Bone marrow (tissue), 2 donors: ENCODE measurements at places on chromosomes 5 and 9.

- no peak for DNase-seq
Measured at GRCh38 chr5:55991768-55992486, 2.8 kb downstream of the IL6ST start.

DNA sequence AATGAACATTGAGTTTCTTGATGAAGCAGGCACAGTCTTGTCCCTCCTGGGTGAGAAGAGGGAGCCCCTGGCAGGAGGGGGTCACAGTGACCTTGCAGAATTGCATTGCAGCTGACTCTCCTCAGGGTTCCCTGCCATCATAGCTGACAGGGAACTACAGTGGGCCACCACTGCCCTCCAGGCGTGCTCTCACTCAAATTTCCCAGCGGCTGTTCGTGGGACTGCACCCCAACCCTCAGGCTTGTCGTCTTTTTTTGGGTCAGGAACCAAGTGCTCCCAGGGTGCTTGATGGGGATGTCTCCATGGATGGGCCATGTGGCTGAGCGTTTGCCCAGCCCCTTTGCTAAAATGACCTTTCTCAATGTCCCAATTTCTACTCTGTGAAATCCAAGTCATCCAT, 215.8 kb downstream of the MELK start:
- no peak for DNase-seq

DNA sequence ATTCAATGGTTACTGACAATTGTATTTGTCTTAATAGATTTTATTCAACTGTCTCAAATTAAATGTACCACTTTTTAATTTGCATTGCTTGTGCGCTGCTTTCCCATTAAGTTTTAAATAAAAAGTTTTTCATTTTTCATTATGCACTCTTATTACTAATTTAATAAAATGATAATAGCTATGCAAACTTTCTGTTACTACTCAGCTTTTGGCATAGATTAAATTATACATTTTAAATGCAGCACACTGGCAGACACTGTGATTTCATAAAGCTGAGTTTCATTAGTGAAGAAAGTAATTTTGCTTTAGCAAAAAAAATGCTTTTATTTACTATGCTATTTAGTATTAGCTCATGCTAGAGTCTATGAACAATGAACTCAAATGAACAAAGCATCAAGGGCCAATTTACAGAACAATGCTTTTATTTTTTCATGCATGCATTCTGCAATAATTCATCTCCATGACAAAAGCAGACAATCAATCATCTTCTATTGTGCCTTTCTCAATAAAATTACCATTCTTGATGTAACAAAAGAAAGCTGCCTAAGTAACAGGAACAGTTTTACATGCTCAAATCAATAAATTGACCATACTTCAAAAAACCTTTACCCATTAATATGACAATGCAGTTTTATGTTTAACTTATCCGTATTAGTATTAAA, 595.2 kb upstream of the ARRDC3 start:
- no peak for DNase-seq

GRCh38 chr9:115341426-115341825, 223.5 kb upstream of the TNC start:
- no peak for DNase-seq

GRCh38 chr9:72557549-72557948, 36.1 kb downstream of the TMC1 start:
- no peak for DNase-seq

GRCh38 chr5:56039985-56040384, 45.2 kb upstream of the IL6ST start:
- DNase-seq: no peak

DNA sequence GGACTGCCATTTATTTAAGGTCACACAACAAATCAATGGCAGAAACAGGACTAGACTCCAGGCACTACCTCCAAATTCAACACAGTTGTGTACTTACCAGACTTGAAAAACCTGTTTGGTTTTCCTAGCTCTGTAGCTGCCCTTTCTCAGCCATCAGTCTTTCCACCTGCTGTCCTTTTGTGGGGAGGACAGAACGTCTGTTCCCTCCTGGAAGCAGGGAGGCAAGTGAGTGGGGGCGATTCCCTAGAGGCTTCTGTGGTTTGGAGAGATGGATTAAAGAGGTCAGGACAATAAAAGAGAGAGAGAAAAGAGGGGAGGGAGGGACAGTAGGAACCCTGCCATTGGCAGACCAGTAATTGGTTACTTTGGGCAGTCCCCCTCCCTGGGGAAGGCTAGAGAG, 14.7 kb downstream of the ASTN2 start:
- DNase-seq: no peak

- DNase-seq: peak; percentile 42
Measured at GRCh38 chr9:124133727-124134126, 122.2 kb downstream of the LHX2 start.

DNA sequence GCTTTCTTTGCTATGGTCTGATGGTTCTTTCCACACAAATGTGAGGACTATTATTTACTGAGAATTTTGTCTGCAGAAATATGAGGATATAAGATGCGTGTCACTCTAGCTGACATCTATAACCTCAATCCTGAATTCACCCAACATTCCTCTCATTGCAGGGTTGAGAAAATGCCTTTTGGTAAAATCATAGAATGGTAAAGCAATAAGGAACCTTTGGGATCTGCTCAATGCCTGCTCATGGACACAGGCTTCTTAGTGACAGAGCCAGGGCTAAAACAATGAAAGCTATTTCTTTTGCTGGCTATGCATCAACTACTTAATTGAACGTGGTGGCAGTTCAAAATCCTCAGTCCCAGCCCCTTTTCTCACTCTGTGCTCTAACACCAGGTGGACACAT, 199.6 kb downstream of the GAS1 start:
- no peak for DNase-seq

DNA sequence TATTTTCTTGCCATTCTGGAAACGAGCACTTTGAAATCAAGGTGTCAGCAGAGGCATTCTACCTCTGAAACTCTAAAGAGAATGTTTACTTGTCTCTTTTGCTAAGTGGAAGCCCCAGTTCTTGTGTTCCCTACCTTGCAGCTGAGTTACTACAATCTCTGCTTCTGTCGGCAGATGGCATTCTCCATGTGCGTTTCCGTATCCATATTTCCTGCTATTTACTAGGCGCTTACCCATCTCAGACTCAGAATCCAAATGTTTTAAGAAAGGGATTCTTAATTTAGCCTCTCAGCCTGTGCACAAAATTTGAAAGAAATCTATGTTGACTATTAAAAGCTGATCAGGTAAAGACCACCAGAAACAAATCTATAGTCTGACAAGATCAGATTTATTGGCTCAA, 221.3 kb upstream of the FTMT start:
- no peak for DNase-seq
